Activated CD8-positive, alpha-beta memory T cell treated with anti-CD3 and anti-CD28 coated beads for 48 hours (primary cell): ENCODE measurements at places on chromosomes 2 and 18.

DNA sequence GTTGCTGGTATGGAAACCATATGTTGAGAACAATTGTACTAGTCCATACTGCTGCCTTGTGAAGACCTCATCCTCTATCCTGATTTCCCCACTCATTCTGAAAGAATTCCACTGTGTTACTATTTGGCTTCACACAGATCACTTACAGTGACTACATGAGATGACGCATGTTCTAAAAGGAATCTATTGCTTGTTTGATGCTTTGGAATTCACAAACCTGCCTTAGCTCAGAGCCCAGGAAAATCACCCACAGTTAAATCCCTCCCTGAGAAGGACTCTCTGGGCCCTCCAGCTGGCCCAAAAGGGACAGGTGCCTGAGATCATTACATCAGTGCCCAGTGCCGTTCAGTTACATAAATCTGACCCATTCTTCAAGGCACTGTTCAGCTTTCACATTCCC, 45.3 kb downstream of the KLHL29 start:
- no peak for DNase-seq

GRCh38 chr2:17644997-17645720, 104.7 kb downstream of the VSNL1 start:
- no peak for DNase-seq

DNA sequence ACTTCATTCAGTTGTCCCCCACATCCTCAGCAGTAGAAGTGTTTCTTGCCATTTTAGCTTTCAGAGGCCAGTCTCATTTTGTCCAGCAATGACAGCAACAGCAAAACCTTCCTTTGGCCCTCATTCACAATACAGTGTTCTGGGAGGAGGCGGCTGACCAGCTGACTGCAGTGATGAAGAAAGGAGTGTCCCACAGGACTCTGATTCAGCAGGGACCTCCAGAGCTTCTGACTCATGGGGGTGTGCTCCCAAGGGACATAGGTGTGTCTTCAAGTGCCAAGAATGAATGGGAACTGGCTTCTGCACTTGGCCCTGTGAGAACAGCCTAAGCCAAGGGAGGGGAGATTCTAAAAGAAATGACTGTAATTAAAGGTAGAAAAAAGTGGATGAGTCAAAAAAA, 147.0 kb upstream of the PELI1 start:
- no peak for DNase-seq

GRCh38 chr2:85215448-85216401, 82.5 kb downstream of the TCF7L1 start:
- no peak for DNase-seq

DNA sequence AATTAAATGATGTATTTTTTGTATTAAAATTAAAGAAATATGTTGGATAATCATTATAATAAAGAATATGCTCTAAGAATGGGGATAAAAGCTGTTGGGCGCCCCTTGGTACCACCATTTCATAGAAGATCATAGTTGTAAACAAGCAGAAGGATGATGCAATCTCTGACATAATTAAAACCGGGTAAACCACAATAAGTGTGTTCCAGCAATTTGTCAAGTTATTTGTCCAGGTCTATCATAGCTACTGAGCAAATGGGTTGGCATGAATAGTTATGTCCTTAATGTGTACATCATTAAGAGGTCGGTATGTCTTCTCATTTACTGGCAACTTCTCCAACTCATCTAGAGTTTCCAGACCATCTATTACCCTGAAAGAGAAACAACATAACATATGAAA, 6.7 kb upstream of the CLK1 start:
- no peak for DNase-seq

- no peak for DNase-seq
Observed at GRCh38 chr2:224210286-224211180, 171.4 kb upstream of the SERPINE2 start.

DNA sequence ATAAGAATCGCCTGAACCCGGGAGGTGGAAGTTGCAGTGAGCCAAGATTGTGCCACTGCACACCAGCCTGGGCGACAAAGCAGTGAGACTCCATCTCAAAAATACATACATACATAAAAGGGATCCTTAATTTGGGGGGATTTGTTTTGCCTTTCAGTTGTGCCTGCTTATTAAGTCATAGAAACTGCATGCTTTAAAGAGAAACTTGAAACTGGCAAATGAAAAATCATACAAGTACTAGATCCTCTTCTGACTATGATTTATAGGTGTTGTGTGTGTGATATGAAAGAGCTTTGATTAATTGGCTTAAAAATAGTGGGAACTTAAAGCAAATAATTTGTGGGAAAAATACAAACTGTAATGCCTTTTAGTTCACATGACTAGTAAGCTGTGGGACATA, 963.7 kb downstream of the CNTNAP5 start:
- DNase-seq, result no peak

- no peak for DNase-seq
Observed at GRCh38 chr2:35978218-35978617, 377.4 kb upstream of the CRIM1 start.

- DNase-seq, result no peak
Observed at GRCh38 chr2:40879305-40879704, 427.4 kb upstream of the SLC8A1 start.

- no peak for DNase-seq
Observed at GRCh38 chr2:20212871-20213503, 11.9 kb downstream of the SDC1 start.

DNA sequence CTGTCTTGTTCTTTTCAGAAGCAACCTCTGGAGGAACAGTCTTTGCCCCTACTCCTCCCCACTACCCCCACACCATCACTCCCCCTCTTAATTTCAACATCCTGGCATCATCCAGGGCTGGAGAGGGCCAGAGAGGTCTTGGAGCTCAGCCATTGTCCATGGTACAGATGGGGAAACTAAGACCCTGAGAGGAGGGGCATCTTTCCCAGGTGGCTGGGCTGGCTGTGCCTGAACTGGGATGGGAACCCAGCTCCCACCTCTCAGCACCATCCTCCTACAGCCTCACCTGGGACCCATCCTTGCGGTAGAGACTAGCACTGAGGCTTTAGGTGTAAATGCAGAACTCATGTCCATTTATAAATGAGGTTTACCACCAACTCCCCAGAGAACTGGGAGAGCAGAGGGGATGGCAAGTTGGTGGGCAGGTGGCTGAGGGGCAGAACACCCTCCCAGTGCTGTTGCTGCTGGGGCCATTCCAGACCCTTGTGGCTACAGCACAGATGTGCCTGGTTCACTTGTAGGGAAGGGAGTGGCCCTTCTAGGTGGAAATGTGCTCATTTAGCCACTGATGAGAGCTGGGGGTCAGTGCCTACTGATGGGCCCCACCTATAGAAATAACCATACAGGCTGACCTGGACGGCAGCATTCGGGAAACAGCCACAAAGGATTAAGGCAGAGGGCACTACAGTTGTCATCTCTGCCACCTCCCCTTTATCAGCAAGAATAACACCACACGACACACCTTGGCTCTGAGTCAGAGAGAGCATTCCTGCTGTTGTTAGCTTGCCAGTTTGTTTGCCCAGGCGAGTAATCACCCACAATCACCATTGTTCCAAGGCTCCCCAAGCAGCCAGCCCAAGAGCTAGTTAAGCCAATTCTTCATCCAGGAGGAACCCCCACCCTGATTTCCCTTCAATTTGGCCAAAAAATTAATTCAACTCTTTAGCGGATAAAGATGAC, 2.1 kb downstream of the MLPH start:
- no peak for DNase-seq

DNA sequence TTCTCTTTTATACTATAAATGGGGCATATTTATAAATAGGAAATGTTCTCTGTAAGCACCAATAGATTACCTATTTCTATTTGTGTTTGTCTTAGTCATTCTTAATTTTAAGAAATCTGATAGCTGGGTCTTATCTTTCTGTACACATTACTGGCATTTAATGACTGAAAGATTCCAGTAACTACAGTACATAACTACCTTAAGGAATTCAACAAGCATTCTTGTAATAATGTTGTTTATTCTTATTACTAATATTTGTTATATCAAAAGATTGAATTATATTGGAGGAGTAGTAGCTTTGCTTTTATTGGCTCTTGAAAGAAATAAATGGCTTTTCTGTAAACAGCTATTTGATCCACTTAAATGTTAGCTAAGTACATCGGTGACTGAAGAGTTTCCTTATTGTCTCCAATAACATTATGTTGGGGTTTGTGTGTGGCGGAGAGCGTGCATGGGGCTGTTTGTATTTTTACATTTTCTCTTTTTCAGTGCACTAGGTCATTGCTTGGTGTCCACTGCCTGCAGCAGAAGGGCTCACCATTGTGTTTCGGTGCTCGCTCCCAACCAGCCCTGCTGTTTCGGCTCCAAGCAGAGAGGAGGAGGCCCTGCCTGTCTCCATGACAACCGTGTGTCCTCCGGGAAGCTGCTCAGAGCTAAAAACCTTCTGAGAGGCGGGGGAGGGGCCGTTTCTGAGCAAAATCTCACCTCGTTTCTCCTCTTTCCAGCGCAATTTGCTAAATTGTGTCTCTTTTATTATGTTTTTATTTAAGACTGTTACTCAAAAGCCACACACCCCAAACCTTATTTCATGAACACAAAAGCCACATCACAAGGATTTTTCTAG, 112.5 kb upstream of the SLC38A11 start:
- no peak for DNase-seq

DNA sequence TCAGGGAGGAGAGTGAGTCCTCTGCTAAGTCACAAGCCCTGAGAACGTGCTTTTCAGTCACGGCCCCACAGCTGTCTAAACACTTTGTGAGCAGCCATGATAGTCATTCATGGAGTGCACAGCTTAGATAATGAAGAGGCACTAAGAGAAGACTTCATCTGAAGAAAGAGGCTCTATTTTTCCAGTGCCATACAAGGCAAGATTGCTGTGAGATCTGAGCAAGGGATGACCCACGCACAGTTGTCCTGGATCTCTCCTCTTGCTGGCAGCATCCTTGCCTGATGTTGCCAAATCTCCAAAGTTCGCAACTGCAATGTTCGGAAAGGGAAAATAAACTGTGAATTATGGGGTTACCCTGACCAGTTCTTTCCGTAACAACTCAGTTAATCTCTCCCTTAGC, 418.7 kb downstream of the MEIS1 start:
- no peak for DNase-seq

- DNase-seq, result no peak
Observed at GRCh38 chr18:3830604-3831003, 380.6 kb downstream of the TGIF1 start.

DNA sequence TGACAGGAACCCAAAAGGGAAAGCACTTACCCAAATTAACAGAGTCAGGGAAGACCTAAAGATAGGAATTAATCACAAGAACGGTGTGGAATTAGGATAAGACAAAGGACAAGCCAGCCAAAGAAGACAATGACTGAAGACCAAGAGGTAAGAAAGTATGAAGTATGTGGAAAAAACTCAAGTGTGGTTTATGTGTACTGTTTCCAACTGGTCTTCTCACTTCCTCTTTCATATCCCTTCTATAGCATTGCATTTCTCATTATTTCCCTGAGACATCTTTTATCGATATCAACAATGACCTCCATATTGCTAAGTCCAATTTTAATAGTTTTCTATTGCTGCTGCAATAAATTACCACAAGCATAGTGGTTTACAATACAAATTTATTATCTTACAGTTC, 313.5 kb upstream of the SLC39A10 start:
- no peak for DNase-seq

GRCh38 chr2:238845583-238846377, 2.1 kb upstream of the TWIST2 start:
- DNase-seq, result no peak

- DNase-seq, result no peak
Observed at GRCh38 chr18:68679528-68679927, 35.4 kb downstream of the TMX3 start.

DNA sequence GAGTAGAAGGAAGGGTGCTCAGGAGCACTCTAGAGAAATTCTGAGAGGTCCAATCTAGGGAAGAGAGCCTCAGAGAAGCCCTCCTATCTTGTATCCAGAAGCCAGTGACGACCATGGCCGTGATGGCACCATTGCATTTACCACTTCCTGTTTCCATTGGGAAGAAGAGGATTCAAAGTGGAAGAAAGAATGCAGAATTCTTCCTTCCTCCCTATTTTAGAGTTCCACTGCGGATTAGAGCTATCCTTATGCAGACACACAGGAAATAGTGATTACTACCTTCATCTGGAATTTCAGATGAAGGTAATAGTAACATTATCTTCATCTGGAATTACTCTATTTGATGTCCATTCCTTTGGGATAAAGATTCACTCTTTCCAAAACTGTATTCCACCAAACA, 45.6 kb upstream of the PCBP1 start:
- no peak for DNase-seq

- no peak for DNase-seq
Observed at GRCh38 chr2:10487081-10487740, 39.1 kb upstream of the ODC1 start.

GRCh38 chr2:233060980-233061590, 943 bp downstream of the INPP5D start:
- DNase-seq, result no peak

DNA sequence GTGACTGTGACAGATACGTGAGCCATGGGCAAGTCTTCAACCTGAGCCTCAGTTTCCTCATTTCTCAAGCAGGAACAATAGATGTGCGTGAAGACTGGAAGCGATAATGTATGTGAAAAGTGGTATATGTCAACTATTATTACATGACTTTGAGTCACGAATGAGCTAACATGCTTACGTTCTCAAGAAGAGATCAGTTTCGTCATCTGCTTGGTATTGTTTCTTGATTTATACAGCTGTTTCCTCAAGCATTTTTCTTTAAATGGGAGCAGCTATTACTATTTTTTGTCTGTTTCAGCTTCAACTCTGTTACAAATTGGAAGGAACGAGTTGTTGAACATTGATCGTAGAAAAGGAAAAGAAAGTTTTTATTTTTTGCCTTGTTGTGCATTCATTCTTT, 48.5 kb upstream of the THOC1 start:
- no peak for DNase-seq

- no peak for DNase-seq
Observed at GRCh38 chr2:120935339-120936313, 200.0 kb downstream of the GLI2 start.

- DNase-seq, result no peak
Observed at GRCh38 chr2:157194097-157194688, 63.3 kb upstream of the GALNT5 start.

- DNase-seq, result no peak
Observed at GRCh38 chr18:9649164-9649540, 34.8 kb upstream of the PPP4R1 start.

DNA sequence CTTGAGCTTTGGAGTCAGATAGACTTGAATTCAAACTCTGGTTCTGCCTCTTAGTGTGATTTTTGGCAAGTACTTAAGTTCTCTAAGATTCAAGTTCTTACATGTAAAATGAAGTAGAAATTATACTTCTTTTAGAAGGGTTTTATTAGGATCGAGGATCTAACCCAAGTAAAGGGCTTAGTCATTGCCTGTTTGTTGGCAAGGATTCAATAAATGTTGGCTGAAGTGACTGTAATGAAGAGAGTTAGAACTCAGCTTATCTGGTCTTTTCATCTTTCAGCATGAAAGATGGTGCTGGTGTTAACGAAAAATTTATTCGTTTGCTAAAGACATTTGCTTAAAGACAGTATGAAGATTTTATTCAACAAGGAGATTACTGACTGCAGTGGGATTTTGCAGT, 315.9 kb upstream of the THUMPD2 start:
- no peak for DNase-seq

GRCh38 chr2:129379411-129379810, 600.1 kb upstream of the RAB6C start:
- DNase-seq, result no peak
